ENCODE measurements at places on chromosomes 11 and 22. TPM values are rescaled to one million over a fixed set of nuclear protein-coding genes. Genes with fewer than 3 reads are reported as not detected.

Gene CARNS1
- 0.18 TPM for total RNA-seq

Gene TMPRSS13
- total RNA-seq = 0.09 TPM

Gene APOL5
- total RNA-seq = not detected

Gene OR4C13
- not detected for total RNA-seq

Gene RFPL3
- not detected for total RNA-seq

Gene HEPN1
- total RNA-seq = not detected

Gene ZP1
- total RNA-seq = not detected

Gene OR56A1
- 0.27 TPM for total RNA-seq

Gene MS4A1
- total RNA-seq = not detected

Gene HARBI1
- 5.2 TPM for total RNA-seq

Gene CFAP68
- total RNA-seq = 13.2 TPM

Gene TRPC6
- total RNA-seq = 5.4 TPM

Gene AMOTL1
- 44.4 TPM for total RNA-seq

Gene KIAA0930
- total RNA-seq = 37.0 TPM

Gene LRRC75B
- 10.8 TPM for total RNA-seq
